ENCODE measurements at places on chromosomes 5 and 9.

DNA sequence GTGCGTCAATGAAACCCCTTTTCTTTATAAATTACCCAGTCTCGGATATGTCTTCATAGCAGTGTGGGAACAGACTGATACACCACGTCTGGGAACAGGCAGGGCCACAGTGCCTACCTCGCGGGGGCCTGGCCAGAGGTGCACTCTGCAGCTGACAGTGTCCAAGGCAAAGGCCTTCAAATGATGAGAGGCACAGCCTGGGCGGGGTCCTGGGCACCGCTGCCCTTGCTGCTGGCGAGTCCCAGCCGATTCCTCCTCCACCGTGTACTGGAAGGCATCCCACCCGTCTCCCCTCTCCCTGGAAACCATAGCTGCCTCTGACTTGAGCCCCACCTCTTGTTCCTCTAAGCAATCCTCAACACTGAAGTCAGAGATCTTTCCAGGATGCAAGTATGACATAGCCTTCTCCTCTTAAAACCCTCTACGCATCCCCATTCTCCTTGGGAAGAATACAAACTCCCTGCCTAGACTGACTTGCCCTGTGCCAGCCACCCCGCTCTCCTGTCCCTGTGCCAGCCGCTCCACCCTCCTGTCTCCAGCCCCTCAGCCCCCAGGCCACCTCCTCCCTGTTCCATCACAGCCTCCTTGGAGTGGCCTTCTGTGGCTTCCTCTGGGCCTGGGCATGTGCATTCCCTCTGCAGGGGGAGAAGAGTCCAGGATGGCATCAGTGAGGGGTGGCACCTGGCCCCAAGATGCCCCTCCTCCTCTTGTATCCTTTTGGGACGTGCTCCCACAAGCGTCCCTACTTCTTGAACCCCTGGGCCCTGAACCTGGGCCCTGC, 8.1 kb upstream of the COL5A1 start:
- no peak for DNase-seq

DNA sequence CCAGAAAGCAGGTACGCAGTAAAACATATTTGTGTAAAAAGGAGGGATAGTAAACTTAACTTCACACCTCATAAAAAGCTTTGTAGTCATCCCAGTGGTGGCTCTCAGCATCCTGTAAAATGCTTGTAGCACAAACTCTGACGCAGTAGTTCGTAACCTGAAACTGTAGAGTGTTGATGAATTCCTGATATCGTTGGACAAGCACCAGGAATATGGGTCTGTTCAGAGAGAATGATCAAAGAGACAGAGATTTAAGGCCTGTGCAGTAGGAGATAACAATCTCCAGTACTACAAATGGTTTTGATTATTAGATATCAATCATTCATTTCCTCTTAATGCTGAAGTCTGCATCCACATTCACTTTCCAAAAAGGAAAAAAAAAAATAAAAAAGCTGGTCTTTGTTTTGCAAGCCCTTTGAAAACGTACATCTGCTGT, 148.5 kb downstream of the KIAA0825 start:
- DNase-seq, result no peak

DNA sequence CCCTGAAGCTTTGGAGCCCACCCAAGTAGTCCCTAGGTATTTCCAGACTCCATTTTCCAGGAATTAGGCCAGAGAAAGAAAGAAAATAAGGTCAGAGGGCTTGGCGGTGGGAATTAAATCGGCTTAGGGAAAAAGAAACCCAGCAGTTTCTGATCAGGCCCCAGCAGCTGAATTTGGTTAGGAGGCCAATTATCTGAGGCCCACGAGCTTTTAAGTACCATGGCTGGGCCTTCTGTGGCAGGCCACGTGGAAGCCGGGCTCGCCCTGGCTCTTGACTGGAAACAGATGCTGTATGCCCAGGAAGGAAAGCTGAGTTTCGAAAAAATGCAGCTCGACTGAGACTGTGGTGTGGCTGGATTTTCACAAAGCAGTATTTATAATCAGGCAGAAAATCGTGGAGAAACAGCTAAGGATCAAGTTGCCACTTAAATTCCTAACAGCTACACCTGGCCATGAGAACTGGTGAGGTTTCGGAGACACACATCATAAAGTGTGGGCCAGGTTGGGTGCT, 75.1 kb upstream of the PANK3 start:
- DNase-seq, result no peak

- DNase-seq, result no peak
These were observed 24.9 kb upstream of the C5orf63 start for GRCh38 chr5:127098241-127098640.

DNA sequence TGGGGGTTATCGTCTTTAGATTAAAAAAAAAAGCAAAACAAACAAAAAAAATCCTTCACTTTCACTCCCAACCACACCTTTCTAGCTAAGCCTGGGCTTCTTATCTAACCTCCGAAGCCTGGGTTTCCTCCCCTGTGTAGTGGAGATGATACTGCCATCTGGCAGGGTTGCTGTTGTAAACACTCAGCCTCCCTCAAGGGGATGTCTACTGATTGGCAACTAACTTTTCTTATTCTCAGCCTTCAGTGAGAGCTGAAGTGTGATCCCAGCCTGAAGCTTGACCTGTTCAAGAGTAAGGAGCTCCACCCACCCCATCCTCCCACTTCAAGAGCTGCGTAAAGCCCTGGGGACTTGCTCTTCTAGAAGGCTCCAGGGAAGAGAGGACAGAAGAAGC, 21.5 kb upstream of the WWC1 start:
- DNase-seq, result no peak

- no peak for DNase-seq
These were observed 16.3 kb upstream of the IGFBPL1 start for GRCh38 chr9:38440516-38440915.

DNA sequence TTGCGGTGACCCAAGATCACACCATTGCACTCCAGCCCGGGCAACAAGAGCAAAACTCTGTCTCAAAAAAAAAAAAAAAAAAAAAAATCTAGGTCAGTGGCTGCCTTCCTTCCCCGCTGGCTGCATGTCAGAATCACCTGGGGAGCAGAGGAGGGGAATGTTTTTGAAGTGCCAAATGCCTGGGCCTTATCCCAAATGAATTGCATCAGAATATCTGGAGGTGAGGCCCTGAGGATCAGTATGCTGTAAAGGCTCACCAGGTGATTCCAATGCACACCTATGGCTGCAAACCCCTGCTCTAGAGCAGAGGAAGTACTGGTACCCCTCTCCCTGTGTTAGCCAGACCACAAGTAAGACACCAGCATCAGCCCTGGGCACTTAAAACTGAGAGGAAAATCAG, 44.7 kb upstream of the GABRP start:
- no peak for DNase-seq

DNA sequence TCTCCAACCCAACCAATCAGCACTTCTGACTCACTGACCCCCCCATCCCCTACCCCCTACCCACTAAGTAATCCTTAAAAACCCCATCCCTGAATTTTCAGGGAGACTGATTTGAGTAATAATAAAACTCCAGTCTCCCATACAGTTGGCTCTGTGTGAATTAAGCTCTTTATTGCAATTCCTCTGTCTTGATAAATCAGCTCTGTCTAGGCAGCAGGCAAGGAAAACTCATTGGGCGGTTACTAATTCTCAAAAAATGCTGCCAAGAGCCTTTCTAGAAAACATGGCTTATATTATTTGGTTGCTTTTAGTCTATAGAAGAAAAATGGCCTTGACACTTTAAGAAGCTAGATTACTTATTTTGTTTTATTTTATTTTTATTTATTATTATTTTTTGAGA, 131.7 kb downstream of the SUSD1 start:
- DNase-seq, result no peak

GRCh38 chr5:137231540-137231939, 267.6 kb downstream of the SPOCK1 start:
- DNase-seq, result no peak

GRCh38 chr5:72183101-72183520, 75.8 kb downstream of the MAP1B start:
- DNase-seq, result no peak

- DNase-seq, result no peak
These were observed 2.8 kb upstream of the CDC20B start for GRCh38 chr5:55175781-55176175.

GRCh38 chr5:146402949-146403348, 44.2 kb upstream of the TCERG1 start:
- DNase-seq, result no peak

DNA sequence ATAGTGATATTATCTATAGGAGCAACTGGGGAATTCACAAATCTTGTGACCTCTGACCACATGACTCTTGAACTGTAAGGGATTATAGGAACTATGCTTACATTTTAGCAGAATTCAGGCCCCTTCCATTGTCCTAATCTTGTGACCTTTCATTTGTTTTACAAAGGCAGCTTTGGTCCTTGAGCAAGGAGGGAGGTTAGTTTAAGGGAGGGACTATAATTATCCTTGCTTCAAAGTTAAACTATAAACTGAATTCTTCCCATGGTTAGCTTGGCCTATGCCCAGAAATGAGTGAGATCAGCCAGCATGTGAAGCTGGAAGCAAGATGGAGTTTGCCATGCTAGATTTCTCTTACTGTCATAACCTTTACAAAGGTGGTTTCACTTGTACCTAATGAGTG, 51.2 kb downstream of the TARS1 start:
- DNase-seq, result no peak

GRCh38 chr5:142572006-142572405, 113.9 kb downstream of the FGF1 start:
- no peak for DNase-seq

GRCh38 chr9:91033797-91034196, 232.2 kb downstream of the SYK start:
- DNase-seq, result peak; percentile 58

DNA sequence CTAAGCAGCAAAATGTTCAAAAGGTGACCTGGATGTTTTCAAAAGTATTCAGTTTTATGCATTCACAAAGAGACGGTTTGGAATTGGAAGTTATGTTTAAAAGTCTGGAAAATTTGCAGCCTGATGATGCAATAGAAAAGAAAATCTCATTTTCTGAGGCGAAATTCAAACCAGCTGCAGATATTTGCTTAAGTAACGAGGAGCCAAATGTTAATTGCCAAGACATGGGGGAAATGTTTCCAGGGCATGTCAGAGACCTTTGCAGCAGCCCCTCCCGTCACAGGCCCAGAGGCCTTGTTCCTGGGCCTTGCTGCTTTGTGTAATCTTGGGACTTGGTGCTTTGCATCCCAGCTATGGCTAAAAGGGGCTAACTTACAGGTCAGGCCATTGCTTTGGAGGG, 228.2 kb downstream of the MAN2A1 start:
- no peak for DNase-seq

- DNase-seq, result no peak
These were observed 188.6 kb upstream of the DMRT1 start for GRCh38 chr9:652914-653313.

DNA sequence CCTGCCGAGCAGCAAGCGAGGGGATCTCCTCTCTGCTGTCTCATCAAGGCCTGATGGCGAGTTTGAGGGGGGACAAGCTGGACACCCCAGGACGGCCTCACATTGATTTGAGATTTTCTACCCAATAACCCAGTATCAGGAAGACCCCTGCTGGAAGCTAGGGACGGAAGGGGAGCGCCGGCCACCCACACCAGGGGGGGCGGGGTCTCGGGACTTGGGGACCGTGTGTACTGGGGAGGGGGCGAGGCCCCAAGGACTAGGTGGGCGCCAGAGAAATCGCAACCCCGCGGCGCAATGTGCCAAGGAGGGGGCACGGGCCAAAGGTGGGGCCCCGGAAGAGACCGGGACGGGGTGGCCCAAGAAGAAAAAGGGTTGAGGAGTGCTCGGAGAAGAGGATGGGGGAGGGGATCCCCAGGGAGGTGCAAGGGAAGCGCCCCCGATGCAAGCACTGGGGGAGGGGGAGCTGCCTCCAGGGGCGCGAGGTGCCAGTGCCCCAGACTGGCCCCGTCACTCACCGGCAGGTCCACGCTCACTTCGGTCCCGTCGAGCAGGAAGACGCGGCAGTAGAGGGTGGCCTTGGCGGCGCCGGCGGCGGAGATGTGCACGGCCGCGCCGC, 1.1 kb downstream of the EPB41L4B start:
- DNase-seq, result no peak

DNA sequence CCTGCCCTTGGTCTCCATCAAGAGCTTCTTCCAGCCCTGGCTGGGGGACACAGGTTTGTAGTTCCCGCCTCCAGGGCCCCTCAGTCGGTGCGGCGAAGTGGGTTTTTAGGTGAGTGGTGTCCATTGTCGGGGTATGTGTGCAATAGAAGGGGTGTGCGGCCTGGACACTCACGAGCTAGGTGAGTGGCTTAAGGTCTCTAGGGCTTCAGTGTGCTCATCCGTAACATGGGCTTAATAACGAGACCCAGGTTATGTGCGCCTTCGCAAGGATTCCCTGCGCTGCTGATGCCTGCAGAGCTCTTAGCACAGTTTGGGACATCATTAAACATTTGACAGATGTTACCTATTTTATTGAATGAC, 656 bp downstream of the CEP78 start:
- DNase-seq, result no peak

- no peak for DNase-seq
These were observed 153.7 kb downstream of the TLE1 start for GRCh38 chr9:81535542-81536241.

GRCh38 chr9:98236901-98237487, 18.5 kb downstream of the TBC1D2 start:
- DNase-seq, result no peak

- no peak for DNase-seq
These were observed 19.5 kb downstream of the IRX2 start for GRCh38 chr5:2732004-2732403.

DNA sequence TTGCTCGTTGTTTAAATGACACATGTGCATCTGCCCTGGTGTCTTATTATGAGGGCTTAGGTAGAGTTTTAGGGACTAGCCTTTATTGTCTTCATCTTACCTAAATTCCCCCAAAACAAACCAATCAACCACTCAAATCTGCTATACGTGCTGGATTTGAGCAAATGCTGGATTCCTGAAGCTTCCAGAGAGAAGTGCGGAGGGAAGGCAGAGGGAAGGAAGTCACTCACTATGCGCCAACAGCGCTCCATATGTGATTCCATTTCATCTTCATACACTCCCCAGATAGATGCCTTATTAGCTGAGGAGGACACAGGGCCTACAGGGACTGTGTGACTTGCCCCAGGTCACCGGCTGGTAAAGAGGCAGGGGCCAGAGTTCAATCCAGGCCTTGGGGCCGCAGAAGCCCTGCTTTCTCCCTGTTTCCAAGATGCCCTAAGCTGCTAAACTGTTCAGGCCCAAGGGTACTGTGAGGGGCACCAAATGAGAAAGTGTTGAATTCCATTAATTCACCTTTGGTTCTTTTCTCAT, 63.5 kb downstream of the OTULIN start:
- no peak for DNase-seq

Data from central memory CD8-positive, alpha-beta T cell (primary cell).